ENCODE measurements at places on chromosomes 1 and 21. TPM values are rescaled to one million over a fixed set of nuclear protein-coding genes. Genes with fewer than 3 reads are reported as not detected.

The CNKSR1 gene
- 54.8 TPM for total RNA-seq

The ZNF683 gene
- not detected for total RNA-seq

The SEMA4A gene
- total RNA-seq = 3.4 TPM

The RIIAD1 gene
- total RNA-seq = 3.8 TPM

DNA sequence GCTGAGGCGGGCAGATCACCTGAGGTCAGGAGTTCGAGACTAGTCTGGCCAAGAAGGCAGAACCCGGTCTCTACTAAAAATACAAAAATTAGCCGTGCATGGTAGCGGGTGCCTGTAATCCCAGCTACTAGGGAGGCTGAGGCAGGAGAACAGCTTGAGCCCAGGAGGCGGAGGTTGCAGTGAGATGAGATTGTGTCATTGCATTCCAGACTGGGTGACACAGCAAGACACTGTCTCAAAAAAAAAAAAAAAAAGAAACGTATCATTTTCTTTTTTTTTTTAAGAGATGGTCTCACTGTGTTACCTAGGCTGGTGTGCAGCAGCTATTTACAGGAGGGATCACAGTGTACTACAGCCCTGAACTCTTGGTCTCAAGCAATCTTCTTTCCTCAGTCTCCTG, 47.3 kb downstream of the ITGB3BP start:
- DNase-seq = no peak

GRCh38 chr1:21536218-21536617, 27.0 kb downstream of the ALPL start:
- no peak for DNase-seq

DNA sequence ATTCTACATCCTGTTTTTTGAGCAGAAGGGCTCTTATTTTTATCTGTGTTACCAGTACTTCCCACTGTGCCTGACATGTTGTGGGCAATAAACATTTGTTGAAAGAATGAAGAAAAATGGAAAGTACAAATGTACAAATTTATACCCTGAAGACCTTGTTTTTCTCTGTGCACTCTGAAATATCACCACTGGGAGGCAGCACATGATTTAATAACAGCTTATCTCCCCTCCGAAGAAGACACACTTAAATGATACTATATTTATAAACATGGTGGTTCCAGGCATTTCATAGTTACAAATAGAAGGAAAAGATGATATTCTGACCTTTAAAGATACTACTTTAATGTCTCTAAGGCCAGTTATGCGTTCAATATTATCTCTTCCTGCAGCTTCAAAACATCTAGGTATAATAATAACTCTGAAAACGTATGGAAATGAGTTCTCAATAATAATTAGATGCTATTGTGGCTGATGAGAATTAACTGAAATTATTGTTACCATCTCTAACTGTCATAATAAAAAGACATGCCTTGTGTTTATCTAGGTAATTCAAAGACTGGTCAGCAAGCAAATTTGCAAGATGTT, 12.8 kb downstream of the DYNLT5 start:
- DNase-seq = no peak

DNA sequence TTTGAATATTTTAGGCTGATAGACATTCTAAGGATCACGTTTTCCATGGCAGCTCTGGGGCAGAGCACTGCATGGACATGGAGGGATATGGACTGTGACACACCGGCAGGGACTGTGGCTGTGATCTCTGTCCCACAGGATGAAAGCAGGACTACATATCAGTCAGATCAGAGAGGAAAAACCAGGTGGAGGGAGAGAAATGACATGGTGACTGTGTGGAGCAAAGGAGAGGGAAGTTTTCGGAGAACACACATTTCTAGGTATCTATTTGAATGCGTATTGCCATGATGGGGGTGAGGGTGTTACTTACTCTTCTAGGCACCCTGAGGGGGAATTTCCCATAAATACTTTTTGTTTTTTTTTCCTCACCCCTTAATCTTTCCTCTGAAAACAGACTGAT, 3.2 kb upstream of the CD1C start:
- DNase-seq = no peak

DNA sequence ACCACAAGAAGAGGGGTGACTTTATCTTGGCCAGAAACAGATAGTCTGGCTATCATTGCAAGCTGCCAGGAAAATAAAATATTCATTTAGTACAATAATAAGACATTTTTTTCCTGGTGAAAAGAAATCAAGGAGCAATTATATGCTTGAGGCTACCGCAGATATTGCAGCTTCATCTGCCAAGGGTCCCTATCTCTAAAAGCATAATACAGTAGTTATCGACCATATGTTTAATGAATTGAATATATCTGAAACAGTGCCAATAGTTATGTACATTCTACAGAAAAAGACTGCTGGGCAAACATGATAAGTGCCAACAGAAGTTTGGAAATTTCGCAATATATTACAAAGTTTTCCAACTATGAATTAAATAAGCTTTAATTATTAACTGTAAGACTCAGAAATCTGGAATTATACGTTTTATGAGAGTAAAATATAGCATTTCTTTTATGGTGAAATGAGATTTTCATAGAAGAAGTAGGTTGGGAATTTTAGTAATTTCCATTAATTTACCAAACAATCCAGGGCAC, 561.1 kb upstream of the ZP4 start:
- no peak for DNase-seq

DNA sequence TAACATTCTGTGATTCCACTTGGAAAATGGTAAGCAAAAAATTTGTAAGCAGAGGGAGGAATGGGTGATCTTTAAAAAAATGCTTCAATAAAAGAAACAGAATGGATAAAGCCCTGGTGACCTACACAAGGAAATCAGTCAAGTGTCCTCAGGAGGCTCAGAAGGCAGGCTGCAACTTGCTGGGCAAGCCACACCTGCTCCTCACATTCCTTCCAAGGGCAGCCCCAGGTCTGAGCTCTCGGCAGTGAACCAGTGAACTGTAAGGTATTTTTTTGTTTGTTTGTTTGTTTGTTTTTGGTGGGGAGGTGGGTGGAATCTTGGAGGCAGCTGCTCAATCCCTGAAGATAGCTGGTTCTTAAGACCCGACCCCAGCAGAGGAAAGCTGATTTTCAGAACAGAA, 4.4 kb downstream of the TACSTD2 start:
- no peak for DNase-seq

- DNase-seq = no peak
These were observed 50.8 kb downstream of the HS2ST1 start for GRCh38 chr1:86965012-86965826.

- DNase-seq = no peak
These were observed 20.0 kb upstream of the FCER1A start for GRCh38 chr1:159282118-159282517.

The SZRD1 gene
- 142 TPM for total RNA-seq

The FHAD1 gene
- not detected for total RNA-seq

- DNase-seq = peak; percentile 59
These were observed 410 bp downstream of the ACTA1 start for GRCh38 chr1:229433364-229434004.

The KRTAP19-3 gene
- total RNA-seq = not detected

The RAB29 gene
- 5.9 TPM for total RNA-seq

DNA sequence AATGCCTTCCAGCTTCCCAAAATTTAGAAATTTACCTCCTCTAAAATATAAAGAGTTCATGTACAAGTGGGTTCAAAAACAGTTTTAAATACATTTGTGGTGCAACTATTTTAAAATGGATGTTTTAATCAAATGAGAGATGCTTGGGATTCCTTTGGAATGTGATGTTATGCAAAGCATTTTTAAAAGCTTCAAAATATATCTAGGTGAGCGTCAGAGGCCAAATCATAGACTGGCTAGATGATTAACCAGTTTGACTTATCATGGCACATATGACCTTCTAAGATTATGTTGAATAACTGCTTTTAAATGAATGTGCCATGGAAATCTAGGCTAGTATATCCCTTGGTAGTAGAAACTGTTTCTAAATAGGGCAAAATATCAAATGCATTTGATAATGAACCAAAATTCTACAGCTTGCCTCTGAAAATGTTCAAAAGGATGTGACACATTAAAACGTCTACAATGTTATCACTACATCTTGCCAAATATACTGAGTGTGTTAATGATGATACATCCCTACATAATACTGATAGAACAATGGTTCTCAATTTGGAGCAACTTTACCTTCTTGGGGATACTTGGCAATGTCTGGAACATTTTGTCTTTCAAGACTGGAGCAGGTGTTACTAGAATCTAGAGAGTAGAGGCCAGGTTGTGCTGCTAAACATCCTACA, 650.9 kb upstream of the ADGRL2 start:
- DNase-seq = no peak

DNA sequence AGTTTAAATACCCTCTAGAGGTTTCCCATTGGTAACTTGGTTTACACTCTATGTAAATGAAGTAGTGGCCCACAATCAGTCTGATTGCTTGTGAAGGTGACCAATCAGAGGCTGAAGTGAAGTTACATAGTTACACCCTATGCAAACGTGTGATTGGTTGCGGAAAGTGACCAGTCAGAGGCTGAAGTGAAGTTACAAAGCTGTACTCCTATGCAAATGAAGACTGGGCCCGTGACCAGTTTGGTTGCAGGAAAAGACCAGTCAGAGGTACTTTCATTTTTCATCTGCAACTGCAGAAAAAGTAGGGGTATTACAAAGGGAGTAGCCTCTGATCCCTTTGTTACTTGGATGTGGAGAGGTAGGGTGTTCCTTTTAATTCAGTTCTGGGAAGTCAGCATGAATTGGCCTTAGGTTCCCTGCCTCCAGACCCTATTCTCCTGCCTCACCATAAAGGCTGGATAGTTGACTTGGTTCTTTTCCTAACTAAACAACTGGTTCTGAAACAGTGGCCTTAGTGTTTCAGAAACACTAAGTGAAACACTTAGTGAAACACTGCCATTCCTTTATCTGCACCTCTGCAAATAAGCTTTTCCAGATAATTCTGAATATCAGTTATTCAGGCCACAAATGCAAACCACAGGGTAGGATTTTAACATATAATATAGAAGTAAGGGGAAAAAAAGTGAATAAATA, 39.3 kb downstream of the MAGI3 start:
- no peak for DNase-seq

- DNase-seq = no peak
These were observed 62.6 kb downstream of the VPS26C start for GRCh38 chr21:37204580-37204979.

- DNase-seq = peak; percentile 49
These were observed at the start of gene PRKAA2 for GRCh38 chr1:56644919-56645676. Gene PRKAA2, plus strand, starts transcription at chr1:56645314. Its CDS starts 74 bp downstream, at chr1:56645388.

The LRRIQ3 gene
- 0.32 TPM for total RNA-seq

DNA sequence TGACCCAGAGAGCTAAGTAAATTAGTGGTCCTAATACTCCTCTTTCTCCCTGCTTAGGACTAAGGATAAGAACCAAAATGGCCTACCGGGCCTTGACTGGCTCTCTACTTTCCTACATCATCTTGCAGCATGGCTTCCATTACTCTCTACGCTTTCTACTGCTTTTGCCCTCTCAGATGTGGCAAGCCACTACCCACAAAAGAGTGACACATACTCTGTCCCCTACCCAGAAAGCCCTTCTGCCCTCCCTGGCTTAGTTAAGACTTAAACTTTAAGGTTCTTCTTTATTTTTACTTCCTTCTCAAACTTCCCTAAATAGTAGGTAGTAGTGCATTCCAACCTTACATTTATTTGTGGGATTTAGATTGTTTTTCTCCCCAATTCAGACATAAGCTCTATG, 228.1 kb downstream of the TPR start:
- no peak for DNase-seq

The C1orf21 gene
- total RNA-seq = 184 TPM

The FOXO6 gene
- total RNA-seq = 4.9 TPM

The PRAMEF33 gene
- total RNA-seq = not detected

- DNase-seq = no peak
These were observed 6.1 kb downstream of the SLC25A44 start for GRCh38 chr1:156200044-156200443.

- DNase-seq = no peak
These were observed 22.0 kb downstream of the LRRC42 start for GRCh38 chr1:53968125-53968513.

The ERICH3 gene
- not detected for total RNA-seq

The OMA1 gene
- total RNA-seq = 18.0 TPM

DNA sequence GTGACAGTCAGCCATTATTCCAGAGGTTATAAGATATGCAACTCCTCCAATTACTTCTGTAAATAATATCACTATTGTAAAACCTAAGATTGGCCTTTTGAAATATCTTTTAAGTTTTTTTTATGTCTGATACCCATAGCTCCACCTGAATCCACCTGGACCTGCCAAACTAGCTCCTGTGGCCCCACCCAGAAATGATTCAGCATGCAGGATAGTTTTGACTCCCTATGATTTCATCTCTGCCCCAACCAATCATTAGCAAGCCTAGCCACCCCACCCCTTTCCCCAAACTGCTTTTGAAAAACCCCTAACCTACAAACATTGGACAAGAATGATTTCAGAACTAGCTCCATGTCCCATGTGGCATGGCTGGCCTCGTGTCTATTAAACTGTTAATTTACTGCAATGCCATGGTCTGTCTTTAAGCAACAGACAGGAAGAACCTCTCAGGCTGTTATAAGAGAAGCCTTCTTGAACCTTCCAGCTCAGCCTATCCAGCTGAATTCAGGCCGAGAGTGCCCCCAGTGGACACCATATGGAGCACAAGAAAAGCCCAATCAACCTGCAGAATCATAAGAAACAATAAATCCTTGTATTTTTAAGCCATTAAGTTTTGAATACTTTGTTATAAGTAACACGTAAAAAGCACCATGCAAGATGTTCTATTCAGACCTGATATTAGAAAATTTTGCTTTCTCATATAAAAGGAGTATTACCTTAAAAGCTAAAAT, 263.0 kb upstream of the ZRANB2 start:
- DNase-seq = no peak

The APCS gene
- not detected for total RNA-seq

DNA sequence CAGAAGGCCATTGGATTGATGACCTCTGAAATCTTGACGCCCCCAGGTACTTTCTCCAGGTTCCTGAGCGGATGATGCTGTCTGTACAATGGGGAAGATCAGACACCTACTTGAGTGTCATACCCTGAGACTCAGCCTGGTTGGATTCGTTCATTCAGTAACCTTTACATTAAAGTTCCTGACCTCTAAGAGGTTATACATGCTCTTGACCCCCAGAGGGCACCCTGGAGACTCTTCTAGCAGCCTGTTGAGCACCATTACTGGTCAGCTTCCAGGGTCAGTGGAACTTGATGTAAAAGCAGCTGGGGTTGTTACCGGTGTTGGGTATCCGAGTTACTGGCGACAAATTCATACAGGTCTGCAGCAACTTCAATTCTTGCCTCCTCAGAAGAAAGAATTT, 114.3 kb upstream of the ZNF678 start:
- no peak for DNase-seq

- no peak for DNase-seq
These were observed 63.4 kb upstream of the PSEN2 start for GRCh38 chr1:226806988-226807387.

DNA sequence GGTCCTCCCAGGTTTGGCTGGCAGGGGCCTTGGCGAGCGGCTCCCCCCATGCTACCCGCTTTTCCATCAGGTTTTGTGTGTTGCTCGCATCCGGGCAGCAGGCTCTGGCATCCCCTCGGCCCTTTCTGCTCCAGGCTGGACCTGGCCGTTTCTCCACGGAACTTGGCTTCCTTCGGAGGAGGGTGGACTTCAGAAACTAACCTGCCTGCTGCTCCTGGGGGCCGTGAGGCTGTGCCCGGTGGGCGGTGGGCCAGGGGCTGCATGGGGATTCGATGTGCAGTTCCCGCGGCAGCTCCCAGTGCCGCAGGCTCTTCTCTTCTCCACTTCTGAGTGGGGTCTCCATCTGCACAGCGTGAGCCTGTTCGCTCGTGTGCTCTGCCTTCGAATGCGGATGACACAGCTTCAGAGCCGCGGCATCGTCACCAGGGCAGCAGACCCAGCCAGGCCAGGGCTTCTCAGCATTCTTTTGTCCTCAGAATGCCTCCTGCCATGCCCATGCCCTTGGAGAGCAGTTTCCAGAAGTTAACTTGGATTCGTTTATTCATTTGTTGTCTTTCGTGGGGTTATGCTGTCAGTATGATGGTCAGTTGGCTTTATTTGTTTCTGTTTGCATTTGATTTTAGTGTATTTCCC, 36.4 kb downstream of the PRKCZ start:
- DNase-seq = no peak
